ENCODE measurements at places on chromosomes 4 and X. TPM values are rescaled to one million over a fixed set of nuclear protein-coding genes. Genes with fewer than 3 reads are reported as not detected.

Gene GUCY1A1
- 3.2 TPM for total RNA-seq

Gene MAGEA11
- not detected for total RNA-seq

Gene TMSB15B
- 3.3 TPM for total RNA-seq

Gene TMEM144
- total RNA-seq: 9.6 TPM

Gene PF4V1
- not detected for total RNA-seq

Gene RAP2C
- 22.9 TPM for total RNA-seq

Gene PCSK1N
- not detected for total RNA-seq

Gene CT45A1
- total RNA-seq: not detected

Gene NWD2
- total RNA-seq: 1.9 TPM

Gene GAGE12F
- total RNA-seq: not detected

Gene XAGE1A
- not detected for total RNA-seq

Gene RASSF6
- total RNA-seq: 0.34 TPM

Gene TLR10
- total RNA-seq: not detected

Gene BTC
- total RNA-seq: 2.0 TPM

Gene ENAM
- total RNA-seq: not detected

Gene SSX2
- total RNA-seq: not detected

Gene CBLL2
- not detected for total RNA-seq

Gene HTN1
- not detected for total RNA-seq

Gene ZRSR2
- 6.6 TPM for total RNA-seq

Gene COL4A6
- 6.2 TPM for total RNA-seq

Gene MXRA5
- total RNA-seq: 0.38 TPM

Gene FGB
- not detected for total RNA-seq

Gene SPOCK3
- total RNA-seq: not detected

Gene GPM6B
- 3.7 TPM for total RNA-seq

Gene ASB12
- total RNA-seq: not detected

Gene HAUS7
- total RNA-seq: 14.2 TPM

Gene ARSD
- 27.1 TPM for total RNA-seq

Gene PNMA6A
- total RNA-seq: 0.57 TPM

Gene NOX1
- total RNA-seq: not detected

Gene CXCL13
- not detected for total RNA-seq

Gene ARHGAP6
- total RNA-seq: 36.5 TPM

Gene GPRASP3
- total RNA-seq: 2.1 TPM

Gene ARMCX4
- 12.2 TPM for total RNA-seq

Gene UGT2A1
- total RNA-seq: not detected

Gene CWH43
- total RNA-seq: not detected

Gene RTL3
- 0.34 TPM for total RNA-seq

Gene PCDH10
- total RNA-seq: under 0.01 TPM

Gene GAGE2A
- not detected for total RNA-seq

Gene SMR3B
- not detected for total RNA-seq

Gene MAGEC3
- total RNA-seq: not detected

Gene COX7B2
- total RNA-seq: not detected

Gene PCDH7
- 1.3 TPM for total RNA-seq

Gene IGFBP7
- 713 TPM for total RNA-seq

Gene DDX53
- not detected for total RNA-seq

Gene CXCL1
- total RNA-seq: not detected

Gene HERC5
- total RNA-seq: 6.5 TPM

Gene SLC49A3
- 7.8 TPM for total RNA-seq

Gene HSD17B13
- total RNA-seq: 4.2 TPM

Gene TMLHE
- total RNA-seq: 23.3 TPM

Measured in subcutaneous adipose tissue (tissue), 4 donors.